ENCODE measurements at places on chromosomes 11 and 22.
A peak's percentile ranks its signal among the peaks of the same experiment; 100 is the strongest.

GRCh38 chr11:114166362-114166761 is 106.9 kb downstream of the ZBTB16 start:
- DNase-seq, result no peak

GRCh38 chr22:29951791-29952413 is 68.9 kb downstream of the MTMR3 start:
- no peak for DNase-seq

DNA sequence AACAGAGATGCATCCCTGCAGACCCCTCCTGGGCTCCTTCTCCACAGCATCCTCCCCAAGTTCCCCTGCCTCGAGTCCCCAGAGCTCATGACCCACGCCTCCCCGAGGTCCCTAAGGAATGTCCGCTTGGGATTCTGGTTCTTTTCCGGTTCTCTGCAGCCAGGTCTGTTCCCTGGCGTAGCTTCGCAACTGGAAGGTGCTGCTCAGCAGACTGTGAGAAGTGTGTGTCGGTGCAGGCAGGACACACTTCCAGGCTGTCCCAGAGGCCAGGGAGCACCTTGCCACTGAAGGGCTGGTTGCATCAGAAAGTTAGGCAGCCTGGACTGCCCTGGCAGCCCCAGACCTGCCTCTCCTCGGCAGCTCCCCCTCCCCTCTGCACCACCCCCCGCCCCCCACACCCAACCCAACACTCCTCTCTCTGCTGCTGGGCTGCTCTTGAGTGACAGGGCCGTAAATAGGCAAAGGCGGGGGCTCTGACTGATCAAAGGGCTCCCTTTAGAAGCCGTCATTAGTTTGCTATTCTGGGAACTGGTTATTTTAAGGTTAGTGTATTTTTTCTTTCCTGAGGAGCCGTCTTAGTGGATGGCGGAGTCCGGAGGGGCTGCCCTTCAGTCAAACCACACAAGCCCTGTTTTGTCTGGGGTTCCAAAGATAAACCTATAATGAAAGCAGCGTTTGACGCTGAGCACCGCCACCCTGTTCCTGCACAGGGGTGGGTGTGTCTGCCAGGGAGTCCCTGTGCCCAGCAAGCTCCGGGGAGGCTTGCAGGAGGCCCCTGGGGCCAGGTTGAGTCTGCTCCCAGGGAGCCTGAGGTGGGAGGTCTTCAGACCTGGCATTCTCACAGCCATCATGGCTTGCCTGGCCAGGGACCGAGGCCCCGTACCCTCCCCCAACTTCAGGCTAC is 88.6 kb upstream of the KCNQ1OT1 start:
- DNase-seq, result no peak

DNA sequence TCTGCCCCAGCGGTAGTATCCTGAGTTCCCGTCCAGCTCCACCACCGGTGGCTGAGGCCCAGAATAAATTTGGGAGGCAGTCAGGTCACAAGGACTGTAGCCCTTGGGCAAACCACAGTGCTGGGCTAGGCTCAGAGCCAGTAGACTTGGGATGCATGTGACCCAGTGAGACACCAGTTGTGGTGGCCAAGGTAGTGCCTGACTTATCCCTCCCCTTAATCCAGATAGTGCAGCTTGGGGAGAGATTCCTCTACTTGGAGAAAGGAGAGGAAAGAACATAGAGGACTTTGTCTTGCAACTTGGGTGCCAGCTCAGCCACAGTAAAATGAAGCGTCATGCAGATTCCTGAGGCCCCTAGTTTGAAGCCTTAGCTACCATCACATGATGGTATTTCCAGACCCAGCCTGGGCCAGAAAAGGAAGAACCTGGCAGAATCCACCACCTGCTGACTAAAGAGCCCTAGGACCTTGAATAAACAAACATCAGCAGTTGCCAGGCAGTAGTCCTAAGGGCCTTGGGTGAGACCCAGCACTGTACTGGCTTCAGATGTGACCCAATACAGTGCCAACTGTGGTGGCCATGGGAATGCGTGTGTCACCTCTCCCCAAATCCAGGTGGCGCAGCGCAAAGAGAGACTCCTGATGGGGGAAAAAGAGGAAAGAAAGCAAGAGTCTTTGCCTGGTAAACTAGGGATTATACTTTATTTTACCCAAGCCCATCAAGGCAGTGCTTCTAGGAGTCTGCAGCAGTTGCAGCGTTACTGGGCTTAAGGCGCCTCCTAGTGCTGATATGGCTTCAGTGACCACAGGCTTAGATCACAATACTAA is 17.0 kb upstream of the DDX10 start:
- peak; percentile 76 for DNase-seq

DNA sequence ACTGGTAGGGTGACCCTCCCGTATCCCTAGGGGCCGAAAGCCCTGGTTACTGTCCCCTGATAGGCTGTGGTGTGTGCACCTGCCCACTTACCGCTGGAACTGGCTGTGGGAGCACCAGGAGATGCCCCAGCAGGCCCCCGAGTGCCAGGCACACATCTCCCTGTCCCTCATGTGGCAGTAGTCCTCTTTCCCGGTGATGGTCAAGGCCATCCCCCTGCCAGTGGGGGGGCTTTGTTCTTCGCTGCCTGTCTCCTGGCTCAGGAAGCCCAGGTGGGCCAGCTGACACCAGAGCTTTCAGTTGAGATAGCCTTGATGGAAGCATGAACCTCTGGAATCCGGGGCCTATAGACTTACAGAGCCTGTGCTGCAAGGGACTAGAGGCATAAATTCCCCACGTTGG is 100.5 kb downstream of the MPPED1 start:
- no peak for DNase-seq
